ENCODE measurements at places on chromosomes 6 and 20.

GRCh38 chr6:167145461-167145860, 12.3 kb downstream of the GPR31 start:
- no peak for DNase-seq

- peak; percentile 45 for DNase-seq
Measured at GRCh38 chr6:125198398-125198937, 44.9 kb downstream of the TPD52L1 start.

- DNase-seq: no peak
Measured at GRCh38 chr6:91659891-91660290, 1073.0 kb upstream of the MAP3K7 start.

- no peak for DNase-seq
Measured at GRCh38 chr20:43534791-43535350, 24.0 kb upstream of the SGK2 start.

GRCh38 chr20:11520596-11520995, 397.1 kb upstream of the BTBD3 start:
- no peak for DNase-seq

DNA sequence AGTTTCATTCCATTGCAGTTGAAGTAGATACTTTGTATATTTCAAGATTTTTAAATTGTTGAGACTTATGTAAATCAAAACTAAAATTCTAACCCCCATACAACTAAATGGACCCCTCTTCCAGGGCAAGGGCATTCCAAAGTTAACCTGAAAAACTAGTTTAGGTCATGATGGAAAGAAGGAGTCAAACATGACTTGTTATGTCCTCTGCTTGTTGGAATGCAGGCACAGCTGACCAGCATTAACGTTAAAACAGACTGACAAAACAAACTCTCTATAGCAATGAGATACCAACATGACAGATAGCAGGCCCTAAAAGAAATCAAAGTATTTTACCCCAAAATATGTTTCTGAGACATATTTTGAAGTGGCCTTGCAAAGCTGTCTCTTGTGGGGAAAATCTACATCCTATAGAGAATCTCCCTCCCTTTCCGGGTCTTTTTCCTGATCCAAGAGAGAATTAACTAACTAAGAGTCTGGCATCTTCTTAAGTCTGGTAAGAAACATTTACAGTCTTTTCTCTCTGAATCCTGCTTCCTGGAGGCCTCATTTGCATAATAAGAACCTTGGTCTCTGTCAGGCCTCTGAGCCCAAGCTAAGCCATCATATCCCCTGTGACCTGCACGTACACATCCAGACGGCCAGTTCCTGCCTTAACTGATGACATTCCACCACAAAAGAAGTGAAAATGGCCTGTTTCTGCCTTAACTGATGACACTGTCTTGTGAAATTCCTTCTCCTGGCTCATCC, 124.3 kb upstream of the ATXN1 start:
- no peak for DNase-seq

GRCh38 chr20:43531091-43531443, 23.6 kb downstream of the L3MBTL1 start:
- DNase-seq: no peak
